ENCODE measurements at places on chromosomes 1 and 21.

- no peak for DNase-seq
These were observed 185.9 kb downstream of the AK5 start for GRCh38 chr1:77467741-77468140.

DNA sequence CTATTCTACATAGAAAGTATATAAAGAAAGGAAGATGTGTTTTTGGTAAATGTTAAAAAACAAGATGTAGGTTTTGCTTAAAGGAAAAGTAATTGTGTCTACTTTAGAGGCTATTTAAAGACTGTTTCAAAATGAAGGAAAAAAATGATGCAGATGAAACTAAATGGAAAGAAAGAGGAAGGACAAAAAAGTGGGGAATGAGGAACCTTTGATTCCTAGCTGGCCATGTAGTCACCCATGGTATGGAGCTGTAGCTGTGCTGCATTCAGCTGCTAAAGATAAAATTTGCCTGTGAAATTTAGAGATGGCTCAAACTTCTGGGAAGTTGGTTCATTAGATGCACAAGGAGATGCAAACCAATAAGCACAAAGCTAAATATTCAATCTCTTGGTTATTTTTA lies 86.8 kb upstream of the SERBP1 start:
- peak; percentile 41 for DNase-seq

- no peak for DNase-seq
These were observed 745.5 kb downstream of the LRRIQ3 start for GRCh38 chr1:73452522-73452921.

DNA sequence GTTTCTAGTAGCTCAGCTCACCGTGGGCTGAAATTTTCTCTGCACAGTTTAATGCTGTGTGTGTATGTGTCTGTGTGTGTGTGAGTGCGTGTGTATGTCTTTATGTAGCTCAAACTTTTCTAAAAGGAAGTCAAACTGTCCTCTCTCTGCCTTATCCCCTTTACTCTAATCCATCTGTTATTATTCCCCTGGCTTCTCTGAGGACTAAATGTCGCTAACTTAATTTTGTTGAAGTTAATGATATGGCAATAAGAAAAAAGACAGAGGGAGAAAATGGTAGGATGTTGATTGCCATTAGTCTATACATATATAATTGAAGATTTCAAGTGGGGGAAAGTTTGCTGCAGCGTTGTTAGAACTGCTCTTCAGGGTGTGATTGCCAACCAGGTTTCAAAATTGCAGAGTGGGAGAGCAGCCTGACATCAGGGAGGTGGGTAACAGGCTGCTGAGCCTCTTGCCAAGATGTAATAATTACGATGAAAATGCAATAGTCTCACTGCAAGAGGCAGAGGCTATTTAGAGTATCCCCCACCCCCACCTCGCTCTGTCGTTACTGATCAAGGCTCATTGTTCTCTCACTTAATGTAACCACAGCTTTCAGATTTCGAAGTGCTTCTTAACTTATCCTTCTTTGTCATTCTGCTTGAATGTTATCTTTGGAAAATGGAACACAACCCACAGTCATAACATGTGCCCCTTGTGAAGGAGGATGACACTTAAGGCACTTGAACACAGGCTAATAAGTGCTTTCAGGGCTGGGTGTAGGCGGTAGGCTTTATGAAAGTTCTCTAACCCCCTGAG lies 559.0 kb upstream of the PLXNA2 start:
- no peak for DNase-seq

DNA sequence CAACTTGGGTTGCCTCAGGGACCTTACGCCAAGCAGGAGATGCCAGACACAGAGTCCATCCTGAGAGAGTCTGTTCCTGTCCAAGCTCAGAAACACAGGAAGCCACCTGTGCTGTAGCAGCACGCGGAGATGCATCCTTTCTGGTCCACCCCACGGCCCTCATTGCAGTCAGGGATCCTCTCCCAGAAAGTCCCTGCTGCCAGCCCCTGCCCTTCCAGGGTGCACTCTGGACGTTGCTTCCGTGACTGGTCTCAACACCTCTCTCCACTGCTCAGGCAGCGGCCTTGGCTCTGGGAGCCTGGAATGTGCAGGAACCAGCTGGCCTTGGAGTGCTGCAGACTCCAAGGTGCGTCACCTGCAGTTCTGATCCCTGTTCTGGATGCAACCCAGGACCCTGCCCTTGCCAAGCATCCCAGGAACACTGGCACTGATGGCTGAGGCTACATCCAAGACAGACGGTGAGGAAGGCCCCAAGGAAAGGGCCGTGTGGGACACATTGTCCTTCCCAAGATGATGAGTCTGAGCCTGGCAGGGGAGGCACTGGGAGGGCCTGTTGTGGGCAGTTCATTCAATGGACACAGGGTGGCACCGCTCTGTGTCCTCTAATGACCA lies 21.7 kb upstream of the COL6A1 start:
- DNase-seq, result no peak

- no peak for DNase-seq
These were observed 1230.0 kb downstream of the AMY1C start for GRCh38 chr1:104979651-104980050.

DNA sequence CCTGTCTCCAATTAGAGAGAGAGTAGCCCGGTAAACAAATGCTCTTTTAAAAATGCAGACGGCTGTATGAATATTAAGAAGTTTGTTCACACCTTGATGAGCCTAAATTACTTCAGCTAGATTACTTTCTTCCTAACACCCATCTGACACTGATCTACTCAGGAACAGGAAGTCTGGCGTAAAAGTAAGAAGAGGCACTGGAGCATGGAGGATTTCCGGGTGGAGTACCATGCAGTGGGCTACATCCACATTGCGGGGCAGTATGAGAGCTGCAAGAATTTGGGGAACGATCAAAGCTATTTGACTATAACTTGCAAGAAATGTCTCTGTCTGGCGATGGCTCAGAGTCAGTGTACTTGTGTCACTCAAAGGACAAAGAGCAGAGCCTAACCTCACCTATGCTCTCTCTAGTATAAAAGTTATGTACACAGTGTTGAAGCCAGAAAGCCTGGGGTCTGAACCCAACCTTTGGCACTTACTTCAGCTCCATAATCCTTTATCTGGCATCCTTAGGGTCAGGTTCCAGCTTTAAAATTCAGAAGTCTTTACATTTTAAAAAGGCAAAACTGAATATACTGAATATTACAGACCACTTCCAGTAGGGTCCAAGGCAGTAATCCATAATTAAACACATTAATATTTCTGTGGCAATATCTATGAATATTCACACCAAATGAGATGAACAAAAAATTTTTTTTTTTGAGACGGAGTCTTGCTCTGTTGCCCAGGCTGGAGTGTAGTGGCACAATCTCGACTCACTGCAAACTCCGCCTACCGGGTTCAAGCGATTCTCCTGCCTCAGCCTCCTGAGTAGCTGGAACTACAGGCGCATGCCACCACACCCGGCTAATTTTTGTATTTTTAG lies 7.9 kb upstream of the GNPAT start:
- DNase-seq, result no peak
